Left forelimb (tissue), 1 donor: ENCODE measurements at places on chromosomes 12 and 14.

DNA sequence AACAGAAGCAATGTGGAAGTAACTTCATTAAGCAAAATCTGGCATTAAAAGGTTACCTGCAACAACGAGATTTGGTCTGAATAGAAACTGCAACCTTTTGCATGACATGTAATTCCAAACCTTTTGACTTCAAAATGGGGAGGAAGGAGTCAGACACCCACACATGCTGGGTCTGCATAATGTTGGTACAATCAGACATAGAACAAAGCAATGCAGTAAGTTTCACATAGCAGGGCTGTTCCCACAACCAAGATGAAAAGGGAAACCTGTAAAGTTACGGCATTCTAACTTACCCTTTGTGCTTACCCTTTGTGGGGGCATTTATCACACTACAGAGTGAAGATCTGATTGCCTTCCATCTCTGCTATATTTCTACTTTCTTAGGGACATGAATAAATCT, 10.1 kb upstream of the SLC35F4 start:
- no peak for DNase-seq

- no peak for DNase-seq
These were observed 1.4 kb downstream of the WSB2 start for GRCh38 chr12:118059341-118060191.

DNA sequence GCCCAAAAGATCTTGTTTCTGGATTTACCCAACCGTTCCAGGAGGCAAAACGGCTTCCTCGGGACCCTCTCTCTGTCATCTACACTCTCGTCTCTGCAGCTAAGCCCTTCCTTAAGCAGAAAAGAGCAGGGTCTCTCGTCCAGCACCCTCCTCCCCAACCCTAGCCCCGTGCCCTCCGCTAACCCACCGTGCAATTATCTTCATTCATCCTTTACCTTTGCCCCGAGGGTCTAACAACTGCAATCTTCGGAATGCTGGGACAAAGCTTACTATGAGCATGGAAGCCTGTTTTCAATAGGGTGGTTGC, 276 bp upstream of the BMAL2 start:
- no peak for DNase-seq

GRCh38 chr14:54627540-54628363, 60.8 kb downstream of the SAMD4A start:
- no peak for DNase-seq

- DNase-seq: no peak
These were observed 1.5 kb upstream of the SUPT16H start for GRCh38 chr14:21385188-21385904.

DNA sequence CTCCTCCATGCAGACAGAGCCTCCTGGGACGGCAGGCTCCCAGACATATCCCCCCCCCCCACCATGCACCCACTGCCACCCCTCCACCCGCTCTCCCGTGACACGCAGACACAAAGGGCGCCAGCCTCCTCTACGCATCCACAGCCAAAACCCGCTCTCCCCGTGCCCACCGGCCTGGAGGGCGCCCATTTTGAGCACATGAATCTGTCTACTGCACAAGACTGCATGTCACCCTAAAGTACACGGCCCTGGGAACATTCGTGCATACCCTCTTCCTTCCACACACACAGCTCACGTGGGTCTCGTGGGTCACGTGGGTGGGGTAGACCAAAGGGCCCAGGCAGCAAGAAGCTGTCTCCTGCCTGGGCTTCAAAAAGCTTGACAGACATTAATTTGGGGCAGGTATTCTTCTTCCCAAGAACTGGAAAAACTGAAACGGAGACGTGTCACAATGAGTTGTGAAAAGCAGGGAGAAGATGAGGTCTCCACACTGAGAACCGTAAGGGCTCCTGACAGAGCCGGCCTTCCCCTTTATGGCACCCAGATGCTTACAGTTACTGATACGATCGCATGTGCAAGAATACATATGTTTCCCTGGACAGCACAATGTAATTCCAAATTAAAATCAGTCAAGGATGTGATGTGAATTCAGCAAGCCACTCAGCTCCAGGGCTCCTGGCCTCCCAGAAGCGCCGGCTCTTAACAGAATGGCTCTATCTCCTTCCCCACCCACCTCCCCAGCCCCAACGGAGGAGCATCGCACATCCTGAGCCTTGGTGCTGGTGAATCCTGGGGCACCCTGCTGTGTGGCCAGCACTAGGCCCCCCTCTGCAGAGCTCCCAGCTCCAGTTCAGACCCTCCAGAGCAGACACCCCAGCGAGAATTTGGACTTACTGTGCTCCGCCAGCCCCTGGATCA, 1.9 kb downstream of the TGFB3 start:
- DNase-seq: no peak

- DNase-seq: no peak
These were observed 71.3 kb upstream of the DDX11 start for GRCh38 chr12:31002361-31002725.

GRCh38 chr14:54127526-54127925, 170.9 kb upstream of the BMP4 start:
- no peak for DNase-seq

DNA sequence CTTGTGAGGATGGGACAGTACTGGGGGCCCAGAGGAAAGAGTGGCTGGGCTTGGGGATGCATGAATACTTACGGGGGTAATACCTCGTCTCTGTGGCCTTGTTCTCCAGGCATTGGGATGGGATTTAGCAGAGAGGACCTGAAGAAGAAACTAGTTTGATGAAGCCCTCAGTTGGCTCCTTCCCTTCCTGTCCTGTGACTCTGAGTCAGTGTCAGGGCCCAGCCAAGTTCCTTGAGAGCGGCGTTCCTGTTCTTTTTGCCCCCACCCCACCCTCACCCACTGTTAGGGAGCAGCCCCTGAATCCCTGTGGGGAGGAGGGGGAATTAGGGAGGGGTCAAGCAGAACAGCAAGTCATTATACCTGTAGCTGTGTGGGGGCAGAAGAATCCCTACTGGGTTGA, 5.2 kb upstream of the LRP1-AS start:
- no peak for DNase-seq

- no peak for DNase-seq
These were observed 26.4 kb upstream of the FKBP4 start for GRCh38 chr12:2768224-2768961.

DNA sequence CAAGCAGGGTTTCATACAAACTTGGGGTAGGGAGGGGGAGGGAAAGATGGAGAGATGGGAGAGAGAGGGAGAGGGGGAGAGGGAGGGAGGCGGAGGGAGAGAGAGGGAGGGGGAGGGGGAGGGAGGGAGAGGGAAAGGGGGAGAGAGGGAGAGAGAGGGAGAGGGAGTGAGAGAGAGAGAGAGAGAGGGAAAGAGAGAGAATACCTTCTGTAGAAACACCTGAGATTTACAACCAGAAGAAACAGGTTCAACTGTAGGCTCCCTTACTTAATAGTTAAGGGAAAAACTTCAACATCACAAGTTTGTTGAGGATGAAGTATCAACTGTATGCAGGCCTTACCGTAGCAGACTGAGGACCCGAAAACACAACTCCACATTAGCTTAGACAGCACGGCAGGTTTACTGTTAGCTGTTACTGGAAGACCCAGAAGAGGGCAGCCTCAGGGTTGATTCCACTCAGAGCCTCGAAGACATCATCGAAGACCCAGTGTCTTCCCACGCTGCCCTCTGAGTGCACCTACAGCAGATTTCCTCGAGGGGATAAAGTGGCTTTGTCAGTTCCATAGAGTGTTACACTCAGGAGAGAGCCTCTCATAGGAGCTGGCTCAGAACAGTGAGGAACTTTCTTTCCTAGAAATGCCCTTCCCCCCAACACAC, 72.4 kb downstream of the NT5DC3 start:
- DNase-seq: no peak

DNA sequence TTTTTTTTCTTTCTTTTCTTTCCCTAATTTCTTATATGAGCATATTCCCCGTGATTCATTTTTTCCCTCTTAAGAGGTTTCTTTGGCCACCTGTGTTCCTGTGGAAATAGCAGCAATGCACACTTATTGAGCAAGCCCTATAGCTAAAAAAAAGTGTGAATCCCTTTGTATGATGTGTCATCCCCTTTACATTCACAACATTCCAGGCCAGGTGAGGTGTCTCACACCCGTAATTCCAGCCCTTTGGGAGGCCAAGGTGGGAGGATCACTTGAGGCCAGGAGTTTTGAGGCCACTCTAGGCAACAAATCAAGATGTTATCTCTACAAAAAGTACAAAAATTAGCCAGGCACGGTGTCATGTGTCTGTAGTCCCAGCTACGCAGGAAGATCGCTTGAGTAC, 700.4 kb upstream of the TBX3 start:
- DNase-seq: no peak

GRCh38 chr12:116354950-116355783, 77.7 kb upstream of the MED13L start:
- DNase-seq: no peak

- no peak for DNase-seq
These were observed 23.6 kb downstream of the RASSF3 start for GRCh38 chr12:64633940-64634337.

DNA sequence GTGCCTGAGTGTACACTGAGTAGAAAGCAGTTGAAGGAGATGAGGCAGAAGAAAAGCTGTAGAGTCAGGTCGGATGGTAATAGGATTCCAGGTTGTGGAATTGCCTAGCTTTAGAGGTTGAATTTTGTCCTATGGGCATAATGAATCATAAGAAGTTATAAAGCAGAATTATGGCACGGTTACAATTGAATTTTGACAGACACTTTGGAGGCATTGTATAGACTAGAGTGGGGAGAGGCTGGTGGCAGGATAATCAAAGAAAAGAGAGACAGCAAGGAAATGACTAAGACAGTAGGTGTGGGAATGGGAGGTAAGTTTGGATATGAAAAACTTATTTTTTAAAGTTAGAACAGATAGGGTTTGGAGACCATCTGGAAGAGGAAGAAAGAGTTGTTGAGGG, 102.6 kb downstream of the NTN4 start:
- DNase-seq: no peak

GRCh38 chr12:118187751-118188435, 52.0 kb downstream of the PEBP1 start:
- no peak for DNase-seq

- no peak for DNase-seq
These were observed 17.2 kb downstream of the FAM234B start for GRCh38 chr12:13061377-13061776.

- no peak for DNase-seq
These were observed 27.1 kb downstream of the CCDC92 start for GRCh38 chr12:123945287-123946151.

DNA sequence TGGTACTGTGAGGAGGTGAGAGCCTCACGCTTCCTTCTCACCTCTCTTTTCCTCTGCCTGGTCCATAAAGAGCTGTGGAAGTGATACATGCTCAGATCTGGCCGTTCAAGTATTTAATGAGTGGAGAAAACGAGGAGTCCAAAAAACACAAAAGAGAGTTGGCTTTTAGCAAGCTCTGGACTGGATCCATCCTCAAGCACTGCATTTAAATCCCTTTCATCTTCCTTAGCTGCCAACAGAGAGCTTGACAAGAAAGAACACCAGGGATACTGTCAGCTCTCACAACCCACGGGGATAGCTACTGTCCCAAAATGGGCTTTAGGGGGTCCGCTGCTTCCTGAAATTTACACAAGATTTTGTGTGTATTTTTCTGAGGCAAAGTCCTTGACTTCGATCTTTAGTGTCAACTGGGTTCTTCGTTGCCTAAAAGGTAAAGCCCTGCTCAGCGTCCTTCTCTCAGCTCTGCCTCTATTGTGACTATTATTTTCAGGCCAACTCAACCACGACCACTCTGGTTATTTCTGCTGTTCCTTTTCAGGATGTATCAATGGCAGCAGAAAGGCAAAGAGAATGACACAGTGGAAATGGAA, 120.9 kb downstream of the TMTC1 start:
- no peak for DNase-seq

DNA sequence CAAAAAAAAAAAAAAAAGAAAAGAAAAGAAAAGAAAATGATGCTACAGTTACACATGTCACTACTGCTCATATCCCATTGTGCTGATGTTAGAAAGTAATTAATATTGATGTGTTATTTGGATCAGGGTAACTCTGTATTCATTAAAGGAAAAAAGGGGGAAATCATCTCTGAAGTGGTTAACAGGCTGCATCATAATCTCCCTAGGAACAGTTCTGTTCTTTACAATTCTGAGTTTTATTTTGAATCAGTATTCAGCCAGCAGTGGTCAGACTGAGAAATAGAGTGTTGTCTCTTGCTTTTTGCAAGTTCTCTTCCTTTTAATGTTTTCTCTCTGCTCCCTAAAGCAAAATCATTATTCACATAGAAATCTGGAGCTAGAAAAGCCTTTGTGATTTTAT, 128.6 kb upstream of the CRY1 start:
- no peak for DNase-seq

GRCh38 chr12:38392554-38393144, 76.1 kb downstream of the ALG10B start:
- DNase-seq: no peak

- DNase-seq: no peak
These were observed 18.8 kb upstream of the PIP4K2C start for GRCh38 chr12:57571926-57572762.

- DNase-seq: no peak
These were observed 40.9 kb downstream of the ATXN7L3B start for GRCh38 chr12:74578486-74578885.

GRCh38 chr14:55107766-55108554, 21.1 kb upstream of the LGALS3 start:
- DNase-seq: no peak

DNA sequence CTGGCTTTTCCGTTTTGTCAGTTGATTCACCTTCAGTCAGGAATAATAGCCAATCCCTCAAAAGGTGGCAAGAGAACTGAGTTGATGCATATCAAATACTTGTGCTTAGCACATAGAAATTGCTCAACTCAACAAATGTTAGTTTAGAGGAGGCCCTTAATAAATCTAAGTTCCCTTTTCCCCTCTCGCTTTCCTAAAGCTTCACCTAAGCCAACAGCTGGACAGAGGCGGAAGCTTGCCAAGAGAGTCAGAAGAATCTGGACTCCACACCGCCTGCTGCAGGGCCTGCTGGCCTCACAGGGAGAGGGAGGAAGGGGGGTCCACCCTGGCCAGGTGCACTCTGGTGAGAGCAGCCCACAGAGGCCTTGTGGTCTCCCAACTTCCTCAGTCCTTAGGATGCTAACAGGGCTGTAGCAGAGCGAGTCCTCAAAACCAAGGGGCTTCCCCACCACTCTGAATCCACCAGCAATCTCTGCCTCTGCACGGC, 213.1 kb downstream of the CHST11 start:
- peak; percentile 78 for DNase-seq

GRCh38 chr12:15545334-15545733, 223.0 kb downstream of the PTPRO start:
- DNase-seq: no peak

- DNase-seq: no peak
These were observed 37.0 kb upstream of the TMX1 start for GRCh38 chr14:51202914-51203665.

DNA sequence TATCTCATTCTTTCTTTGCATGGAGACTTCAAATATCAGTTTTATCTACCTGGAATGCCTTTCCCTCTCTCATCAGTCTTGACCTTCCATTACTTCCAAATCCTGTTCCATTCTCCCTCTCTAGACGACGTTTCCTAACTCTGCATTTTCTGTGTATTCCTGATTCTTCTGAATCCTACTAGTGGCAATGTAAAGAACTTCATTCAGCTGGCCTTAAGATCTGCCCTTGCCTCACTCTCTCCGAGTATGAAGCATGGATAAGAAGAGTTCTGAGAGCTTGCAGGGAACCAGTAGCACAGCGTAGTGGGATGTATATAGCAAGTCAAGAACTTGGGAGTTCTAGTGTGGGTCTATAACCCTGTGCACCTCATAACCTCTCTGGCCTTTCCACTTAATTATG, 68.5 kb upstream of the HOXC13 start:
- no peak for DNase-seq

- no peak for DNase-seq
These were observed 83.7 kb downstream of the HEATR5A start for GRCh38 chr14:31336646-31337045.

GRCh38 chr12:132084621-132085290, 59.4 kb downstream of the DDX51 start:
- no peak for DNase-seq
